ENCODE measurements at places on chromosomes 5 and 9.

- DNase-seq: no peak
Observed at GRCh38 chr9:14063756-14064155, 250.2 kb downstream of the NFIB start.

- DNase-seq: no peak
Observed at GRCh38 chr9:84293001-84293798, 47.4 kb downstream of the SLC28A3 start.

DNA sequence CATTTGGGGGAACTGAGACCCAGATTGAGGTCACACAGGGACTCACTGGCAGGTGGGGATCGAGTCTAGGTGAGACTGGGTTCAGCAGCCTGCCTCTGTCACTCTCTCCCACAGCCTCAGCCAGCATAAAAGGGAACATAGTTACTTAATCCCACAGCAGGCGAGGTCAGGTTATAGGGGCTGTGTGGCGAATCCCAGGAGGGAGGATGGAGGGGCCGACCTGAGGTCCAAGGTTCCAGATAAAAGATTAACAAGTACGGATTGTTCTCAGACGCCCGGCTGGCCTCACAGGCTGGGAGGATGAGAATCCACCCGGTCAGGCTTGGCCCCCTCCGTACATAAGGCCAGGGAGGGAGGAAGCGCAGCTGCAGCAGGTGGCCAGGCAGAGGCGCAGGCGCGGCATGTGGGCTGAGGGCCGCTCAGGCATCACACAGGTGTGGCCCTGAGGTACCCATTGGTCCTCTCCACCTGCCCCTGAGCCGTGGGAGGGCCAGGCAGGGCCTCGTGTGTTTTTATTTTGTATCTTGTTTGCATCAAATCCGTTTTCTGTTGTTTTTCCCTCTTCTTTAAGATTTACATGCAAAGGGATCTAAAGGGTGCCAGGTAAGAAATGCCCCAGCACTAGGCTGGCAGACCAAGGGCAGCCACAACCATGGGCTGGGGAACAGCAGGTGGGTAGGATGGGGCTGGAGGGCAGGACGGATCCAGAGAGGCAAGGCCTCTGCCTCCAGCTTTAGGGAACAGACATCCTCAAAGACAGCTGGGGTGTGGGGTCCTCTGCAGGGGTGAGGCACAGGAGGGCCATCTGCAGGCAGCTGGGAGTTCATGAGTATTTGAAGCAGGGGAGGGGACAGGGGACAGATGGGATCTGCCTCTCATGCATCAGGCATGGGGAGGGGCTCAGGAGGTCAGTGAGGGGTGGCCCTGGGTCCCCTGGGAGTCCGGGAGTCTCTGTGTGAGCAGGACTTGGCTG, 3.6 kb downstream of the SUSD3 start:
- DNase-seq: no peak

GRCh38 chr9:18390393-18390792, 83.6 kb upstream of the ADAMTSL1 start:
- no peak for DNase-seq

DNA sequence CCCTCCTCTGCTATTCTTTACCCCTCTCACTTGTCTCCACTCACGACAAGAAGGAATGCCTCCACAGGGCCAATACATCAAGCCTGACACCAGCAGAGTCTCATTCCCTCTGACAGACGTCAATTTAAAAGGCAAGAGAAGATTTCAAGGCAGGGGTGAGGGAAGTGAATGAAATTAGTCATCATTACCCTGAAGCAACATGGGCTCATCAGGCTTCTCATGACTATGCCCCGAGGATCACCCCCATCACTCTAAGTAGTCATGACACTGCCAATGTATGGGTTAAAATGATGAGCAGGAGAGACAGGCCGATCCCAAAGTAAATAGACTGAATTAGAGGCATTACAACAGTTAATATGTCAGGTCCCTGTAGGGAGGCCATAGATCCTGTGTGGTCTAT, 504.4 kb downstream of the TLE4 start:
- DNase-seq: no peak

GRCh38 chr5:36397901-36398536, 96.3 kb upstream of the RANBP3L start:
- no peak for DNase-seq

DNA sequence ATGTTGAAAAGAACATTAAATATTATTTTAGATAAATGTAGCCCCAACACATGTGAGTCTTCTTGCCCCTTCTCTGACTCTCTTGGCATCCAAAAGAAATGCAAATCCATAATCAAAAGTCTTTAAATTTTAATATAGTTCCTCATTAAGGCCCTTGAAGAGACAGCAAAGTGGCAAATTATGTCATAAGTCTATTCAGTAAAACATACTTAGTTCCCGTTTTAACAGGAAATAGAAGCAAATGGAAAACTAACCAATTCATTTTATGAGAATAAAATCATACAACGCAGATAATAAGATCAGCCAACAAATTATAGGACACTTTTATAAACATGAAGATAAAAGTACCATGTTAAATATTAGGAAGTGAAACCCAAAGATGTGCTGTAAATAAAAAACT, 20.1 kb upstream of the IFNB1 start:
- no peak for DNase-seq

GRCh38 chr5:82356021-82356420, 77.9 kb upstream of the RPS23 start:
- no peak for DNase-seq

DNA sequence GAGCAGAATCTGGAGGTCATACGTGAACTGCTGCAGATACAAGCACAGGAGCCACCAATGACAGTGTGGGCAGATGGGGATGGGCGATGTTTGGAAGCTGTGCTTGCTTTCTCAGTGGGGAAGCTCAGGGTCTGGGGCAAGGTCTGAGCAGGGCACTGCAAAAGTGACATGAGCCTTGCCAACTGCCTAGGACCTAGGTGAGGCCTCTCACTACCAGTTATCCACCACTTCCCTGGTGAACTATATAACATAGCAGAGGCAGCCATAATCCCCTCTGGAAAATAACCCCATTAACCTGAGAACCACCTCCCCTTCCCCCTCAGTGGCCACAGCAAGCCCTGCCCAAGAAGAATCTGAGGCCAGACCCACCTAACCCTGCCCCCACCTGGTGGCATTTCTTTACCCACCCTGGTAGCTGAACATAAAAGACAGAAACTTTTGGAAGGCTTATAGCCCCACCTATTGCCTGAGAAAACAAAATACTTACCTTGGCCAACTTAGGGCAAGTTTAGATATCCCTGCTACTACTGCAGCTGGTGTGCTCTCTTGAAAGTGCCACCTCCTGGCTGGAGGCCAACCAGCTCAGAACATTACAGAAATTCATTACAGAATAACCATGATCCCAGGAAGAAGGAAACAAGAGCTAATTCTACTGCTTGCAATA, 18.8 kb upstream of the SPEF2 start:
- peak; percentile 11 for DNase-seq

- no peak for DNase-seq
Observed at GRCh38 chr5:96680759-96681470, 18.7 kb downstream of the CAST start.

GRCh38 chr5:90675222-90675621, 116.6 kb downstream of the ADGRV1 start:
- no peak for DNase-seq

GRCh38 chr5:168962306-168962705, 338.6 kb downstream of the SLIT3 start:
- no peak for DNase-seq

DNA sequence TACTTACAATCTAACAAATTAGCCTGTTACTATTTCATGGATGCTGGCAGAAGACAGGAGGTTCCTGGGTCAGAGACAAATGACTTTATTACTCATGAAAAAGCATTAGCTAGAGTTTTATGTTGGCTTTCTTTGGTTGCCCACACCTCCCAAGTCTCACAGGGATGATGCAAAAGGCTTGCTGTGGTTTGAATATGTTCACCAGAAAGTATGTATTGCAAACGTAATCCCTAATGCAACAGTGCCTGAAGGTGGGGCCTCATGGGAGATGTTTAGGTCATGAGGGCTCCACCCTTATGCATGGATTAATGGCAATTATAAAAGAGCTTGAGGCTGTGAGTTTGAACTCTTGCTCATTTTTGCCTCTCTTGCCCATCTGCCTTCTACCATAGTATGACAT, 28.5 kb downstream of the DPYSL3 start:
- DNase-seq: no peak

DNA sequence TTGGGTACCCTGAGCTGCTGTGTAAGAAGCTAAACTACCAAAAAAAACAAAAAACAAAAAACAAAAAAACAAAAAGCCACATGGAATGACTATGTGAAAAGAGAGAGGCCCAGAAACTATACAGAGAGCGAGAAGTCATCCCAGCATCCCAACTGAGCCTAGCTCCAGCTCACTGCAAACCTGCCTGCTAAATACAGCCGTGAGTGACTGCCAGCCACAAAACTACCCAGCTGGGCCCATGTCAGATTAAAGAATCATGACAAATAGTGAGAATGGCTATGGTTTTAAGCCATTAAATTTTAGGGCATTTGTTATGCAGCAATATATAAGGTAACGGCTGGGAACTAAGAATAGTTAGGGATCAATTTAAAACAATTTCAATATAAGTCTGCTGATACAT, 335.1 kb upstream of the PDE4D start:
- DNase-seq: no peak

DNA sequence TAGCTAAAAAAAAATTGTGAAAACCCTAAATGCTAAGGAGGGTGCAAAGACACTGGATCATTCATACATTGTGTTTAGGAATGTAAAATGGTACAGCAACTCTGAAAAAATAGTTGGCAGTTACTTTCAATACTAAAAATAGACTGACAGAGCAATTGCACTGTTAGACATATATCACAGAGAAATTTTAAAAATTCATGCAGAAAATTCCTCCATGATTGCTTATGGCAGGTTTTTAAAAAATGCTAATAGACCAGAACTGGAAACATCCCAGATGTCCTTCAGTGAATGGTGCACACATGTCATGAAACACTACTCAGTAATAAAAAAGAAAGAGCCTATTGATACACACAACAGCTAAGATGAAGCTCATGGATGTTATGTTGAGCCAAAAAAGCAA, 349.8 kb upstream of the DAB2 start:
- DNase-seq: no peak

- DNase-seq: no peak
Observed at GRCh38 chr5:167899490-167900070, 391.9 kb upstream of the WWC1 start.

GRCh38 chr9:123036893-123037545, 3.6 kb downstream of the GPR21 start:
- no peak for DNase-seq

DNA sequence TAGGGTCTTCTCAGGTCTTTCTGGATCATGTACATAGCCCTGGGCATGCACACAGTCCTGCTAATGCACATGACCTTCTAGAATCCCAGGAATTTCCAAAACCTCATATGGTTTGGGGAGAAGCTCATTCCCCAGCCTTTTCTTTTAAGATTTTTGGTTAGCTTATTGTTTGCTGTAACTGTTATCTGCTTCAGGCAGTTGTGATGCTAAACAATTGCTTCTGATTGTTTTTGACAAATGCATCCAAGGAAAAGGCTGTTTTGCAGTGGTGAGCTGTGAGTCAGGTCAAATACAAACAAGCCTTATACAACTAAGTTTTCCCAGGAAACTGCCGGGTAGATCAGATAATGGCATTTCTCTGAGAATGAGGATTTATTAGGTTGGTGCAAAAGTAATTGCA, 32.7 kb downstream of the SMC5 start:
- DNase-seq: no peak

- DNase-seq: no peak
Observed at GRCh38 chr9:22047596-22047995, 38.5 kb upstream of the CDKN2B start.

DNA sequence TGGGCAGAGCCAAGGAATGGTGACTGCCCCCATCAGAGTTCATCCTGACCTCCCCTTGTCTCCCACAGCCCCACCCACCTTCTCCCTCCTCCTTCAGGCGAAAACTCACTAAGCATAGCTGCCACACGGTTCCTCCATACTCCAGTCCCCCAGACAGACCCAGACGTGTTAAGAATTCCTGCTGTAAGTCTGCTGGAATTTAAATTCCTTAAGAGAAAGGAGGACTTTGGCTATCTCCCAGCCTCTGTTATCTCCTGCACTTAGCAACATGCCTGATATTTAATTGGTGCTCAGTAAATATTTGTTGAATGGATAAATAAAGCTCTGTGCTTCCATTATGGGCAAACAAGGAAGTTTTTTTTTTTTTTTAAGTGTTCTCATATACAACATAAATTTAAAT, 213.7 kb downstream of the RFK start:
- no peak for DNase-seq

DNA sequence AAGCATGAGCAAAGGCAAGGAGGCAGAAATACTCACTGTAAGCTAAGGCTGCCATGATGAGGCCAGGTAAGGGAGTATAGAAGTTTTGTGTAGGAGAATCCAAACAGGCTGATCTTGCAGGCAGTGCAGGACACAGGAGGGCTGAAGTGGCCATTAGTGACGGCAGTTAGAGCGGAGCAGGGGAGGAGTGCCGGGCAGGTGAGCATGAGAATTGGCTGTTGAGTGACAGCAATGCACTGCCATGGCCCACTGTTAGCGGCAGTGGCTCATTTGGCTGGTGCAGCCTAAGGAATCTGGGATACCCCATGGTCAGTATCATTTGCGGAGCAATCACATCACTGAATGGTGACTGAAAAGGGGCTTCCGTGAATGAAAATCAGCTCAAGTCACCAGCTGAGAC, 22.8 kb downstream of the RGS3 start:
- no peak for DNase-seq

GRCh38 chr5:151079838-151080612, 809 bp downstream of the TNIP1 start:
- no peak for DNase-seq

GRCh38 chr5:60026161-60026560, 132.6 kb upstream of the PDE4D start:
- no peak for DNase-seq

- DNase-seq: no peak
Observed at GRCh38 chr5:173932695-173933139, 44.6 kb downstream of the CPEB4 start.

DNA sequence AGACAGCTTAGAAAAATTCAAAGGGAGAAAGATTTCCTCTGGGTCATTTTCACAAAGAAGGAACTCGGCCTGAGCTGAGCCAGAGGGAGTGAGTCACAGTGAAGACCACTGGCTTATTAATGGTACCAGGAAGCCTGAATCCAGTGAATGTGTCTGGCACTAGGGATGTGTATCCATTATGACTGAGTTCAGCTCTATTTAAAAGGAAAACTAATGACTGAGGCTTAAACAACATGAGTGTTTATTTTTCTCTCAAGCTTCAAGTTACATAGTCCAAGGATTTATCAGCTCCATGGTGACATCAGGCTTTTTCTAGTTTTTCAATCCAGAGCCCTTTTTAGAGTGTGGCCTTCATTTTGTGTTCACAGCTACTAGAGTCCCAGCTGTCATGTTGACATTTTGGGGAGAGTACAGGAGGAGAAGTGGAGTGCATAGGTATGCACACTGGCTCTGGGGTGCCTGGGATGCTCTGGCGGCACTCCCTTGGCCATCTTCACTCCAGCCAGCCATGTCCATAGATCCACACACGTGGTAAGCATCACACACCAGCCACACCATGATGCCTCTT, 159.5 kb upstream of the ERCC6L2 start:
- DNase-seq: no peak

All from NT2/D1 (cell line).